ENCODE measurements at places on chromosomes 6 and 20. TPM values are rescaled to one million over a fixed set of nuclear protein-coding genes. Genes with fewer than 3 reads are reported as not detected.

C20orf141 gene
- total RNA-seq = not detected

PSORS1C2 gene
- not detected for total RNA-seq

RSPO4 gene
- total RNA-seq = not detected

GTSF1L gene
- 0.23 TPM for total RNA-seq

SAMD3 gene
- 72.3 TPM for total RNA-seq

SIM1 gene
- total RNA-seq = 0.07 TPM

HFE gene
- total RNA-seq = 0.91 TPM

NRSN1 gene
- total RNA-seq = not detected

SLC22A2 gene
- not detected for total RNA-seq

TFAP2C gene
- not detected for total RNA-seq

Data from T-helper 2 cell treated with Interferon-gamma antibody and Interleukin-4, amounts not matched to agents 100 ng/mL and 5 ng/mL, for 36 hours (primary cell).